Left ventricle myocardium inferior (tissue), 1 donor: ENCODE measurements at places on chromosomes 3 and 15.

GRCh38 chr15:28952666-28953491 lies 67.1 kb downstream of the APBA2 start:
- no peak for DNase-seq

DNA sequence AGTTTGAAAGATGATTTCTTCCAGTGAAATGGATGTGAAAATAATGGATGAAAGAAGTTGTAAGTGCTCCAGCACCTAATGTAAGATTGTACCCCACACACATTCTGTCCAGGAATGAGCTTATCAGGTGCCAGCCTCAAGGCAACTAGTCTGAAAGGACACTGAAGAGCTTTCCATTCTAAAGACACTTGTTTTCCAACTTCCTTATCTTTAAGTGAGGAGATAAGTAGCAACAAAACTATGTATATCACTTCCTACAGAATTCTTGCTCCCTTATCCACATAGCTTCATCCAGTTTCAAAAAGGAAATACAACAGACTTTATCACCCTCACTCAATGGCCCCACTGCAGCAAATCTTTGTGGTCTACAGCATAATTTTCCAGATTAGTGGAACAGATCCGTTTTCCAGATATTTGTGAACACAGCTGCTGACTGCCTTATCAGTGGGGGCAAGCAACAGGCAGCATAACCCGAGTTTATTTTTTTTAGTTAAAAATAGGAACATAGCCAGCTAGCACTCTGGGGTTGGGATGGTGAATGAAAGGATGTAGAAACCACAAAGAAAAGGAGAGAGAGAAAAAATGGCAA lies 60.6 kb downstream of the CD200R1L start:
- DNase-seq = no peak

DNA sequence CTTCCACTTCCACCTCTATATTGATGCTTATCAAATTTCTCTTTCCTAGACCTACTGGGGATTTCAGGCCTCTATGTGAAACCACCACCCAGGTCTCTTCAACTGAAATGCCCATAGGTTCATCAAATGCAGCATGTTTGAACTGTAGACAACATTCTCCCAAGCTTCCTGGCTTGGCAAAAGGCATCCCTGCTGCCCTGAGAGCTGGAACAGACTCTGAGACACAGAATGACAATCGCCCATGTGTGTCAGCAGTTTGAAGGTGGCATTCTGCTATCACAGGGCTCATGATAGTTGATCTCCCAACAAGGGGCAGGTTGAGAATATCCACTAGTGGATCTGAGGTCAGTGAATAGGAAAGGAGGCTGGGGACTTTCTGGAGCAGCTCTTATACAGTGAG lies 200.7 kb downstream of the RPLP1 start:
- no peak for DNase-seq

DNA sequence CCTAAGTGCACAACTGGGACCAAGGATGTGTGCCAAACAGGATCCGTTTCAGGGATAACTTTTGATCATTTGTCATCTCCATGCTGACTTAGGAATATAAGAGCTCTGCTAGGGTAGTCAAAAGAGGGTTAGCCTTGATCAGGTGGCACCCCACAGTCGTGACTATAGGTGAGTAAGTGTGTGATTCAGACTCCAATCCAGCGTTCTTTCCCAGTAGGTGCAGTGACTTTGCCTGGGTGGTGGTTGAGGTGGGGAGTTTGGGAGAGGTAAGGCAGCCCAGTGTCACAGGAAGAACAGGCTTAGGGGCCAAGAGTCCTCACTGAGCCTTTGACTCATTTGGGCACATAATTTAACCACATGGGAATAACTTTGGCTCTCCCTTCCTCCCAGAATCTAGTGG lies 51.0 kb downstream of the CHDH start:
- DNase-seq = no peak

DNA sequence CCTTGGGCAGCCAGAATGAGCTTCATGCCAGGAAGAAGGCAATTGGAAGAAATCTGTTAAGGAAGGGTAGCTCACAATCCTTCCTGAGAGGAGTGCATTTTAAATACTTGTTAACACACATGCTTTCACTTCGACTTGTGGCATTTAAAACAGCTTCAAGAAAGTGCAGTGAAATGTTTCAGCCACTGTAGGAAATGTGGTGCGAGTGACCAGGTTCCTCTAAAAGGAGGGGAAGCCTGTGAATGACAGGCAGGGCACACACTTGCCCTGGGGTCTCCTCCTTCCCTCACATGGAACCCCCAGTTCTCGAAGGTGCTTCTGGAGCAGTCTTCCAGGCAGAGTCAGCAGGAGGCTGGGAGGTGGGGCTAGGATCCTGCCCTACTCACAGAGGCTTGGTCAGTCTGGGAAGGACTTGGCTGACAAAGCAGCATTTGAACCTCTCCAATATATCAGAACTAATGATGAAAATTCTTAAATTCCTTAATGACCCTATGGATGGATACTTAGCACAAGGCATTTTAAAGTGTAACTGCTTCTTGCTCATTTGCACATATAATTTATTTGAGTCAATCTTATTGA lies 358.6 kb downstream of the CHST2 start:
- DNase-seq = no peak
